Right ventricle myocardium inferior (tissue), 1 donor: ENCODE measurements at places on chromosomes 1 and 21. TPM values are rescaled to one million over a fixed set of nuclear protein-coding genes. Genes with fewer than 3 reads are reported as not detected.
A peak's percentile ranks its signal among the peaks of the same experiment; 100 is the strongest.

DNA sequence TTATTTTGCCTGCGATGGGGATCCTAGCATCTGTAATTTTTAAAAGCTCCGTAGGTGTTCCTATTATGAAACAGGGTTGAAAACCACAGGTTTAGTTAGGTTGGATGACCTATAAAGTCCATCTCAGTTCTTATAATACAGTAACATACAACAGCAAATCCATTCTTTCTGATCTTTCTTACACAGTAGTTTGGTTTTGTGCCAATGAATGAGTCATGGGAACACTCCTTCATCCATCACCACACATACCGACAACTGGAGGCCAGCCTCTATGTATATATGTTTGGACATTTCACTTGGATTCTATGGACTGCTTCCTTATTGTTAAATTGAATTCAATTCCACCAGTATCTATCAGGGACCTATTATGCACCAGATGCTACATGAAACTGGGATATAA is 118.4 kb upstream of the L1TD1 start:
- DNase-seq = no peak

- peak; percentile 81 for DNase-seq
These were observed 146.1 kb upstream of the FGGY start for GRCh38 chr1:59150577-59151386.

GRCh38 chr1:161943737-161944136 is 79.9 kb downstream of the OLFML2B start:
- DNase-seq = no peak

DNA sequence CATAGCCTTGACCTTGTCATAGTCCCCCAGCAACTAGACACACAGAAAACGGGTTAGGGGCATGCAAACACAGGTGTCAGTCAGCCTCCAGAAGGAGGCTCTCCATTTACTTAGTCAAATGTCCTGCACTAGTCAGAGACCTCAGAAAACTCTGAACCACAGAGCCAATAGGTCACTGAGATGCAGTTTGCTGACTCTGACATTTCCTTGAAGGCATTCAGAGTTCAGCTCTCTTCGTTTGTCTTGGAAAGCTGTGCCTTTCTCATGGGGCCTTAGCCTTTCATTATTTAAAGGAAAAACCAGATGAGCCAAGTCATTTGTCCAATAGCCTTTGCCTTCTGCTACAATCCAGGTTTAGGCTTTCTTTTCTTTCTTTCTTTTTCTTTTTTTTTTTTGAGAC is 3.5 kb downstream of the OLFML2B start:
- no peak for DNase-seq

DNA sequence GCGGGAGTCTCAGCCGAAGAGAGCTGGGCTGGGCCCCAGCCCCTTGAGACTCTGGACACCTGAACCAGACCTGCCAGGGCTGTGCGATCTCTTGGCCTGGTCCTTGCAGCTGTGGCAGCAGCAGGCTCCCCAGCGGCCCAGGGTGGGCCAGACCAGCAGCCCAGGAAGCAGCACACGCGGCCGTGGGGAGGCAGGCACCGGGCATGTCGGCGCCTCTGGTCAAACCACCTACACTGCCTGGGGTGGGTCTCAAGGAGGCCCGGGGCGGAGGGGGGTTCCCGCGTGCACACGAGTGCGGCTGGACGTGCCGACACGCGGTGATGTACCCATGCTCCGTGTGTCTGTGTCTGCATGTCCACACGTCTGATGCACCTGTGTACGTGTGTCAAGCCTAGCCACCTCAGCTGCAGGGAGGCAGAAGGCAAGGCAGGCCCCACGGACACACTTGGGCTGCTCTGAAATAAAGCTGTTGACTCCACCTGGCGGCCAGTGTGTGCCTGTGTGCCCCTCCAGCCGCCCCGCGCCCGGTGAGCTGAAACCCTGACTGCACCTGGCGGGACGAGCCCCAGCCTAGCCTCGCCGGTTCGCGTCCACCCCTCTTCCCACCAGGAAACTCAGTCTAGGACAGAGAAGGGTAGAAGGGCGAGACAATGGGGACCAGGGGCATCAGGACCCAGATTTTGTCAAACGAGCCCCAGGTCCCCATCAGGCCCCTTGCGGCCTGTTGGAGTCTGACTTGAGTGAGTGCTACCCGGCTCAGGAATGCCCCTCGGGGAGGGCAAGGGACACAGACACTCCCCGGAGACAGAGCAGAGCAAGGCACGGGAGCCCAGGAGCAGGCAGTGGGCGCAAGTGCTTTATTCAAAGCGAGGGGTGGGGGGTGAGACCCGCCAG is 11.6 kb downstream of the SCNN1D start:
- DNase-seq = peak; percentile 78

Gene ITGB3BP
- 9.3 TPM for total RNA-seq

GRCh38 chr1:98417820-98418219 is 243.7 kb upstream of the SNX7 start:
- DNase-seq = no peak

DNA sequence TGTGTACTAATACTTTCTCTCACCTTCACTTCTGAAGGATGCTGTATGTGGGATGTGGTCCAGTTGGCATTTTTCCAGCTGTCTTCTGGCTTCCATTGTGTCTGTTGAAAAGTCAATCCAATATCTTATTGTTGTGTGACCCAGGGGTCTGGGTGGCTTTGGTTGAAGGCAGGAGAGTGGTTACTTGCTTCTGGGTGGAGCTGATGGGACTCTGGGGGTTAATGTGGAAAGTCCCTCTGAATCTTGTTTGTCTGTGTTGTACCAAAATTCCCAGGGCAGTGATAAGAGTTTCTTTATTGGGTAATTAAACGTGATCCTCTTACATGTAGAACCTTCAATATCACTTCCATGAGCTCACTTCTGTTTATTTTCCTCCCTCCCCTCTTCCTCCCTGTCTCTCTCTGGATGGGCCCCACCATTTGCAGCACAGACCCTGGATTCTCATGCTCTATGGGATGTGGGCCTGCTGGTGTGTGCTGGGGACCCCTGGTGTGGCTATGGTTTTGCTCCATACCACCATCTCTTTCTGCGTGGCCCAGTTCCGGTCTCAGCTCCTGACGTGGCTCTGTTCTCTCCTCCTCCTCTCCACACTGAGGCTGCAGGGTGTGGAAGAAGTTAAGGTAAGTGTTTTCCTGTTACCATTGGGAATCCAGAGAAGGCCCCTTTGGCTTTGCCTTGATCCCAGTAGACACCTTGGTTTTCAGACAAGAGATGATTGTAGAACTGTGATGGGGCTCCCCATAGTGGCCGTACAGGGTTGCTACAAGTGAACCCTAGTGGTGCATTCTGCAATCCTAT is 71.5 kb downstream of the HHAT start:
- DNase-seq = no peak
